ENCODE measurements at places on chromosomes 13 and 19.

GRCh38 chr19:13430790-13431582 is 75.3 kb downstream of the CACNA1A start:
- no peak for DNase-seq

GRCh38 chr19:347946-348861 is 3.6 kb upstream of the MIER2 start:
- no peak for DNase-seq

DNA sequence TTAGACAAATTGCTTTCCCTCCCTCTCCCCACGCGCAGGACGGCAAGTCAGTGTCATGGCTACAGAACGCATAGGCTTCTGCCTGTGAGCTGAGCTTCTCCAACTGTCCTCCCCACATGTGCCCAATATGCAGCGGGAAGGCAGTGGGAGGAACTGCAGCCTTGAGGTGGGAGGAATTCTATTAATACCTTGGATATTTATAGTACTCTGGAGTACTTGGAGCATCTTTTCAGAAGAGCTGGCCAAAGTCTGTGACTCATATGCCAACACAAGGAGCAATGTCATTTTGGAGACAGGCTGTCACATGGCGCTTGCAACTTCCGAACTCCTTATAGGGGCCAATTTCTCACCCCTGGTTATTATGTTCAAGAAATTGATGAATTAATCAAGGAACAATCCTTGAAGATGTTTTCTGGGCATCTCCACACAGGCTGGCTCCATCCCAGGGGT is 245.0 kb upstream of the SERP2 start:
- DNase-seq, result no peak

GRCh38 chr13:41952749-41953148 is 8.2 kb downstream of the VWA8 start:
- DNase-seq, result no peak

GRCh38 chr19:47626238-47626637 is 17.3 kb downstream of the BICRA start:
- no peak for DNase-seq

DNA sequence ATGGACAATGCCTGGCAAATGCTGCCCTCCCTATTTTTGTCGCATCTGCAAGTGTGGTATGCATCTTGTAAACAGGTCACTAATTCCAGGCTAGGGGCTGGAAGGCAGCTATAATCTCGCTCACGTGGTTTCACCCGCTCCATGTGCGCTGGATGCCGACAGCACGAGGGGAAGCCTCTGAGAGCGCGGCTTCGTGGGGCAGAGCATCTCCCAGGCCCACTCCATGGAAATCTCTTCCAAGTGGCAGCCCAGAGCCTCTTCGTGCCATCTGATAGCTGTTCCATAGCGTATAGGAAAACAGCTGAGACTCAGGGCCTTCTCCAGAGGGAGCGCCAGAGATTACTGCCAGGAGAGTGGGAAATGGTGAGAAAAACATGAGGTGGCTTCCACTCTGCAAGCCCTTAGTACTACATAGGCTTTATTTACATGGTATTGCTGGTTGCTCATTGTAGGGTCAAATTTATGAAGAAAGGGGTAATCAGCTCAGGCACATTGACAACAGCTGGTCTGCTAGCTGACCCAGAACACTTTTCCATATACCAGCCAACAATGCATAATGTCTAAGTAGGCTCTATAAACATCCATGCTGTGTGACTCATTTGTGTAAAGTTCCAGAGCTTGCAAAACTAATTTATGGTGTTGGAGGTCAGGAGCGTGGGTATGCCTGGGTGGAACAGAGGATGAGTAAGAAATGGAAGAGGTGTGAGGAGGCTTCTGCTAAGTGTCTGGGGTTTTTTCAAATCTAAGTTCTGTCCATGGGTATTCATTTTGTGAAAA is 165.2 kb downstream of the SHISA2 start:
- no peak for DNase-seq

GRCh38 chr19:4589579-4590410 is 30.3 kb upstream of the SEMA6B start:
- no peak for DNase-seq

Measured in stimulated activated CD8-positive, alpha-beta memory T cell treated with anti-CD3 and anti-CD28 coated beads, Interleukin-15, amount 100 ng/mL, for 4 hours (primary cell).